ENCODE measurements at places on chromosomes 1 and 21.

DNA sequence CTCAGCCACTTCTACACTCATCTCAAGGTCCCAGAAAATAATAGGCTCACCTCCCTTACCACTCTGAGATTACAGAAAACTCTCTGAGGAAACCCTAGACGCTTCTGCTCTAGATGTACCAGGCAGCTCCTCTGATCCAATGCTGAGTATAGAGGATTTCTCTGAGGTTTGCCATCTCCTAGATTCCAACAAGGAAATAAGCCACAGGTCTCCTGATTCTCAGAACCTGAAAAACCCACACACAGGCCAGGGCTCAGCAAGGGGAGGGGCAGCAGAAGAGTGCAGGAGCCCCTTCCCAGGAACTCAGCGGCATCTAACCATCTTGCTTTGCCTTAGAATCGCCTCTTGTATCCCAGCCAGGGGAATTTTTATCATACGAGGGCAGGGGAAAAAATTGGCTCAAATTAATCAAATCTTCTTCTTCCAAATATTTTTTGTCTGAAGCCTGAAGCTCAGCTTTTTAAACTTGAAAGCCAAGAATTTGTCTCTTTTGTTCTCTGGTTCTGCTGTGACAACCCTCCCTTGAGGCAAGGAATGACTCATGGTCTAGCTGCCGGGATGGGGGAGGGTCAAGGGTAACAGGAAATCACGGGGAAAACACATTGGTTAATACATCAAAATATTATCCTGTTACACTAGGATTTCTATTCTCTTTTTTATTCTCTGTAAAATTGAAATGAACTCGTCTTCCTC is 30.8 kb downstream of the GORAB start:
- DNase-seq = no peak

DNA sequence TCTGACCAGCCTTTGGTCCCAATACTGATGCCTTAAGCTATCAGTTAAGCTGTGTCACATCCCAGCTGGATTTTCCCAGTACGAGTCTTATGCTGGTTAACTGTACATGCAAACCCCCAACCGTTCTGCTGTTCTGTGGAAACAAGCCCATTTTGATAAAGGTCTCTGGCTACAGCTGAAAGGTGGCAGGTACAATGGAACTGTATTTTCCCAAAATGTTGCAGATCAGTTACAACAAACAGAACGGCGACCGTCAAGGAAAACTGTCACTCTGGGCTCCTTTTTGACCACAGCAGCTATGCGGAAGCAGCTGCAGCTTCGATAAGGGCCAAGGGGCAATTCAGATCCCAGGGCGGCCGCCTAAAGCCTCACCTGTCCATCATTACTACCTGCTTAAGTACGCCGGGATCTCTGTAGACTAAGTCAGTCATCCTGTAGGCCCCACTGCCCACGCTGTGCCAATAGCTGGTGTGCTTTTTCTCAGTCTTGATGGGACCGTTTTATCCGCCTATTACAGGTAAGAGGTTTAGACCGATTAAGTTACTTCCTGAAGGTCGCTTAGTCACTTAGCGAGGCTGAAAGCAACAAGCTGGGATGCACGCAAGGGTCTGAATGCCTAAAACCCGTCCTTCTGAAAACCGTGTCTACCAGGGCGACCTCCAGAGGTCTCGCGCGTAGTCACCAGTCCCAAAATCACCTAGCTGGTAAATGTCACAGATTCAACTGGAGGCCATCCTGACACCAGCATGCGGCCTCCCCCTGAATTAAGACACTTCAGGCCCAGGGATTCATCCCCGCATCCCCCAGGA is 11.1 kb upstream of the RAB42 start:
- no peak for DNase-seq

GRCh38 chr1:164586591-164586990 is 27.6 kb downstream of the PBX1 start:
- DNase-seq = no peak

- DNase-seq = no peak
Observed at GRCh38 chr1:61921435-61921834, 179.2 kb downstream of the PATJ start.

- DNase-seq = no peak
Observed at GRCh38 chr1:2633936-2634491, 1.2 kb upstream of the MMEL1 start.

GRCh38 chr1:67436511-67437055 is 6.4 kb upstream of the SERBP1 start:
- no peak for DNase-seq

- no peak for DNase-seq
Observed at GRCh38 chr1:191176131-191176530, 698.5 kb upstream of the BRINP3 start.

DNA sequence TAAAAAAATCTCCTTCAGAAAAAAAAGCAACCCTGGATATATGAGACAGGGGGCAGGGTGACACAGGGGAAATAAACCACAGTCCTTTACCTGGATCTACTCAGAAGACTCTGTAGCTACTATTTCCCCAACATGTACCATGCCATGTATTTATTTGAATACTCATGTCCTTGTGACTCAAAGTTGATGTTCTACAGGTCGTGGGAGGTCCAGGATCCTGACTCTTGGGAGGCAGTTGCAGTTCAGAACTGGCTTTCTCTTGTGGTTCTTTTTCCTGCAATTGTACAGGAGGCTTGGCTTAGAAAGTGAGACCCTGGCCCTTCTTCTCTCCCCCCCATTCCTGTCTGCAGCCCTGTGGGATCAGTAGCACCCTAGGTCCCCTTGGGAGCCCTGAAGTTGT is 5.8 kb upstream of the IL24 start:
- no peak for DNase-seq

DNA sequence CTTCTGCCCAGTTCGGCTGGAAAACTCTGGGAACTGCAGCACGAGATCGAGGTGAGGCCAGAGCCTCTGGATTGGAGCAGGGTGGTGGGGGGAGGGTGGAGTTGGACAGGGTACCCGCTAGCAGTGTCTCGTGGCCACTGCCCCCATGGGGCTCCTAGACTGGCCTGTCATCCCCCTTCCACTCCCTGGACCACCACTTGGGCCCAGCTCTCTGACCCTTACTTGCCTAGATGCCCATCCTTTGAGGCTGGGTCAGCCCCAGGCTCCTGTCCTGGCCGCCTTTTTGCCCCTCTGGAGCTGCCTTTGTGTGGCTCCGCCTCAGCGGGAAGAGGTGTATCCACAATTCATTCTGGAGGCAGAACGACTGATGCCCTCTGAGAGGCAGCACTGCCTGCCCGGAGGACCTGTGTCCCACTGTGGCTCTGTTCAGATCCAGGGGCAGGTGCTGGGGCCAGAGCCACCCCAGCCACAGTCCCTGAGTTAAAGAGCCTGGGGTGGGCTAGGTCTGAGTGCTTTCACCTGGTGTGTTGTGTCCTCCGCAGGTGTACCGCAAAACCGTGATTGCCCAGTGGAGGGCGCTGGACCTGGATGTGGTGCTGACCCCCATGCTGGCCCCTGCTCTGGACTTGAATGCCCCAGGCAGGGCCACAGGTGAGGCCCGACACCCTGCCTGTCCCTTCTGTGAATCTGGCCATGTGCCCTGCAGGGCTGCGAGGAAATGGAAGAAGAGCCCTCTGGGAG is 17.7 kb downstream of the FAAH start:
- DNase-seq = no peak

DNA sequence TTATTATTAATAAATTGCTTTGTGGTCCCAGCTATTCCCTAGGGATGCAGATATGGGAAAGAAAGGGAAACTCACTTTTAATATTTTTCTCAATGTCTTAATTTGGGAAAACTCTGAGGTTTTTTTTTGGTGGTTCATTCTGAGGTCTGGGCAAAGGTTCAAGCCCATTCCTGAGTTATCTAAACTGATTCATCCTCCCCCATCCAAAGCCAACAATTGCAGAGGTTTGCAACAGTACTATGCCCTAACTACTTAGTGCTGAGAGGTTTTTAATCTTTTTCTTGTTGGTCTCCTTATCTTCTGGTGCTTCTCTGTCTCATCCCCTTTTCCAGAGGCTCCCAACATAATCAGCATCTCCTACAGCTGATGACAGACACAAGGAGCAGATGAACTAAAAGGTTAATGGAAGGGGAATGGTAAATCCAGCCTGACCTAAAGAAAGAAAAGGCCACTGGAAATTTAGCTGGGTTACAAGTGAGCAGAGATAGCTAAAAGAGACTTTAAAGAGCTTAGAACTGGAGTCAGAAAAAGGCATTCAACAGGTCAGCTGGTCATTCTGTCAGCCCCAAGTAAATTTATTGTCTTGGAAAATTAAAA is 390.4 kb downstream of the TGFB2 start:
- DNase-seq = no peak

- DNase-seq = no peak
Observed at GRCh38 chr1:42978317-42979035, 19.8 kb upstream of the SLC2A1 start.

GRCh38 chr1:169060919-169061639 is 45.4 kb upstream of the ATP1B1 start:
- DNase-seq = no peak

DNA sequence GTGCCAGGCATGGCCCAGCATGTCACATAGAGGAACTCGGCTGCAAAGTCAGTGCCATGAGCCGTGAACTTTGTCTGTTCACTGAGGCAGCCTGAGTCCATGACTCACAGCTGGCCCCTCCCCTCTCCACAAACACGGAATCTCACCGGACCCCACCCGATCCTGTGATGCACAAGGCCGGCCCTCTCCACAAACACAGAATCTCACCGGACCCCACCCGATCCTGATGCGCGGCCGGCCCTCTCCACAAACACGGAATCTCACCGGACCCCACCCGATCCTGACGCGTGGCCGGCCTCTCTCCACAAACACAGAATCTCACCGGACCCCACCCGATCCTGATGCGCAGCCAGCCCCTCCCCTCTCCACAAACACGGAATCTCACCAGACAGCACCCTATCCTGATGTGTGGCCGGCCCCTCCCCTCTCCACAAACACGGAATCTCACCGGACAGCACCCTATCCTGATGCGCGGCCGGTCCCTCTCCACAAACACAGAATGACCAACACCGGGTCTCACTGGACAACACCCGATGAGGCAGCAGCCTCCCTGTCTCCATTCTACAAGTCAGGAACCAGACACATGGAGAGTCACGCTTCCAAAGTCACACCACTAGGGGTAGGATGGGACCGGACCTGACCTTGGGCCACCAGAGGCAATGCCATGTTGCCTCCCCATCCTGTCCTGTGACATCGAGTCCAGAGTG is 39.6 kb upstream of the GPR153 start:
- DNase-seq = no peak

DNA sequence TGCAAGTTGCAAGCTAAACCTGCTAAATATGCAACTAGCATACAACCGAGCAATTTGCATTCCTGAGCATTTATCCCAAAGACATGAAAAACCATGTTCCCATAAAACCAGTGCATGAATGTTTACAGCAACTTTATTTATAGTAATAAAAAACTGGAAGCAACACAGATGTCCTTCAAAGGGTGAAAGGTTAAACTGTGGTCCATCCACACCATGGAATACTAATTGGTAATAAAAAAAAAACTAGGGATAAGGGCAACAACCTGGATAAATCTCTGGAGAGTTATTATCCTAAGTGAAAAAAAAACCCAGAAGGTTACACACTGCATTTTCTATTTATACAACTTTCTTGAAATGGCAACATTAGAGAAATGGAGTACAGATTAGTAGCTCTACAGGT is 474.1 kb downstream of the SMYD3 start:
- no peak for DNase-seq

- DNase-seq = no peak
Observed at GRCh38 chr1:194028002-194028401, 841.6 kb upstream of the B3GALT2 start.

DNA sequence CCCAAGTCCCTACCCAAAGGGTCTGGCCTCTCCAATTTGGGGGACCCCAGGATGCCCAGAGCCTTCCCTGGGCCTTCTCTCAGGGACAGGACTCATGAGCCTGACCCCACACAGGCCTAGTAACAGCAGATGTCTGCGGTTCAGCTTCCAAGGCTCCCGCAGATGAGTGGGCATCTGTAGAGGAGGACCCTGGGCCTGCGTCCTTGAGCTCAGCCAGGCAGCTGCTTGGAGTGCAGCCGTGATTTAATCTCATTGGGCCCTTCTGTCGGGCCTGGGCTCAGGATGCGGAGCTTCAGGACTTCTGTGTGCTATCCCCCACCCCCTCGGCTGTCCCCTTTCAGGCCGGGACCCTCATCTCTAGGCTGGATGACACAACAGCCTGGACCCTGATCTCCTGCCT is 35.4 kb downstream of the IGSF21 start:
- no peak for DNase-seq

DNA sequence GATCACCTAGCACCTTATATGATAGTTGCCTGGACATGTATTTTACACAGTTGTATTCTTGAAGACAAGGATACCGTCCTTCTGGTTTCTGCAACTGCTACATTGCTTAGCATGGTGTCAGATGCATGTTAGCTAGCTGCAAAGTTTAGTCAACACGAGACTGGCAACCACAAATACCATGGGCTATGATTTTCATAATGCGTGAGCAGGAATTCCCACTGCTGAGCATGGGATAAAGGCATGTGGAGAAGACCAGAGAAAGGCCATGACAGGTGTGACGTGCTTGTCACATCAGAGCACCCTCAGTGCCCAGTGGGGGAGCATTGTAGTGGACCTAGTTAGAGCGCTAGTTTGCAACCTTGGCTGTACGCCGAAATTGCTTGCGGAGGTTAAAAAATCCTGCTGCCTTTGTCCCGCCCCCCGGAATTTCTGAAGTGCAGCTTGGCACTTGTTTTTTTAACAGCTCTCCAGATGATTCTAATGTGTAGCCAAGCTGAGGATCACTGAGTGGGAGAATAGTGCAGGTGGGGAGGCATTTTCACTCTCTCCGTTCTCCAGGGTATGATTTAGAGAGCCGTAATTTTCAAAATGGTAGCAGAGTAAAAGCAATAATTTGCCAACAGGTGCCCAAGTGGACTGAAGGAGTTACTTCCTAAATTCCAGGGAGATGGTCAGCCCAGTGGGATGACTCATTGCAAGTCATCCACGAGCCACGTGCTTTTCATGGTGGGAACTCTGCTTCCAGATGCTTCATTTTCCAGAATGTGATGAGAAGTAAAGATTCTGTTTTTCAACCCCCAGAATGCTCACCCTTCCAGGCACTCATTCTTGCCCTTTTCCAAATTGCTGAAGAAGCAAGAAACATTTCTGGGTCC is 81.0 kb downstream of the CNIH3 start:
- no peak for DNase-seq

DNA sequence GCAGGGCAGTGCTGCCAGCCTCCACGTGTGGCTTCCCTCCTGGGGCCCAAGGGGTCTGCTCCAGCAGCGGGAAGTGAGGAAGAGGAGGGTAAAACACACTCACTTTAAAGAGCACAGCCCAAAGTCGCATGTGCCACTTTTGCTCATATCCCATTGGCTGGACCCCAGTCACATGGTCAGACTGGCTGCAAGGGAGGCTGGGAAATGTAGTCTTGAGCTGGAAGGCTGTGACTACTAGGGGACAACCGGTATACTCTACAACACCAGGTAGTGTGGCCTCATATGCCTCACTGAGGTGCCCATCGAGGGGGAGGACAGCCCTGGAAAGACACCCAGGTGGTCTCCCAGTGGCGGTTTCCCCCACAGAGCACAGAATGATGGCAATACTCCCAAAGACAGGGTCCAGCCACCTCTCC is 45.2 kb downstream of the CAMK2N1 start:
- no peak for DNase-seq

- DNase-seq = no peak
Observed at GRCh38 chr1:78286686-78287085, 204.1 kb upstream of the PTGFR start.
